Mononuclear cell (primary cell): ENCODE measurements at places on chromosomes 12 and 14. TPM values are rescaled to one million over a fixed set of nuclear protein-coding genes. Genes with fewer than 3 reads are reported as not detected.

The CLEC1B gene
- total RNA-seq: 14.2 TPM

The HDAC7 gene
- total RNA-seq: 25.4 TPM

The NCAPD2 gene
- 7.5 TPM for total RNA-seq

The ANKRD33 gene
- 0.10 TPM for total RNA-seq

The VRK1 gene
- total RNA-seq: 117 TPM

The C12orf56 gene
- total RNA-seq: 0.73 TPM
